ENCODE measurements at places on chromosomes 12 and 14.

- DNase-seq, result no peak
Measured at GRCh38 chr14:78790271-78790670, 620.1 kb downstream of the NRXN3 start.

GRCh38 chr12:24034160-24034559, 84.7 kb upstream of the SOX5 start:
- DNase-seq, result no peak

- DNase-seq, result no peak
Measured at GRCh38 chr14:23023795-23024152, 10.9 kb downstream of the PSMB5 start.

DNA sequence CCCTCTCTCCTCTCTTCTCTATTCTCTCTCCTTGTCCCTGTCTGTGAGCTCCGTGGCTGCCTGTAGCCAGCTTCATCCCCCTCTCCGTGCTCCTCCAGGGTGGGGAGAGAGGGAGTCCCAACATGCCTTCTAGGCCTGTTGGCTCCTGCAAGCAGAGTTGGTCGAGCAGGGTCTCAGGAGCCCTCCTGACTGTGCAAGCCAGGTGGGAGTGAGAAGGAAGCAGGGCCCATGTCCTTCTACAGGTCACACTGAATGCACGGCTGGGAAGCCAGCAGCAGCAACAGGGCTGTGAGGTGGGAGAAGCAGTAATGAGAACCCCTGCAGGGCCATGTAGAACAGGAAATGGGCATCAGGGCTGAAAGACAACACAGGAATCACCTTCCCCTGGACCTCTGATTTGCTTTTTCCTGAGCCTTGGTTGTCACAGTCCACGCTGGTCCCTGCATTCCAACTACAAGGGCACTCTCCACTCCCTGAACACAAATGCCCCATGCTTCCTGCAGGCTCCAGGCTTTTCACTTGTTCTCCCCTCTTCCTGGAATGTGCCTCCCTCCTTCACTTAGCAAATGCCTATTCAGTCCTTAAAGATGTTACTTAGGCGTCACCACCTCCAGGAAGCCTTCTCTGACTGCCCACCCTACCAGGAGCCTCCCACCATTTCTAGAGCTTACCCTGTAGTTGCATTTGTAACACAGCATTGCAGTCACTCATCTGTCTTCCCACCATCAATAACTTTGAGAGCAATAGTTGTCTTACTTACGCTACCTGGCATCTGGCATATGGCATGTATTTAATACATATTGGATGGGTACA, 51.2 kb downstream of the TSPAN11 start:
- no peak for DNase-seq

- DNase-seq, result no peak
Measured at GRCh38 chr14:103782376-103782775, 65.0 kb downstream of the PPP1R13B start.

- DNase-seq, result no peak
Measured at GRCh38 chr14:99751539-99752485, 41.4 kb upstream of the EML1 start.

GRCh38 chr12:71456990-71457389, 17.4 kb downstream of the LGR5 start:
- no peak for DNase-seq

DNA sequence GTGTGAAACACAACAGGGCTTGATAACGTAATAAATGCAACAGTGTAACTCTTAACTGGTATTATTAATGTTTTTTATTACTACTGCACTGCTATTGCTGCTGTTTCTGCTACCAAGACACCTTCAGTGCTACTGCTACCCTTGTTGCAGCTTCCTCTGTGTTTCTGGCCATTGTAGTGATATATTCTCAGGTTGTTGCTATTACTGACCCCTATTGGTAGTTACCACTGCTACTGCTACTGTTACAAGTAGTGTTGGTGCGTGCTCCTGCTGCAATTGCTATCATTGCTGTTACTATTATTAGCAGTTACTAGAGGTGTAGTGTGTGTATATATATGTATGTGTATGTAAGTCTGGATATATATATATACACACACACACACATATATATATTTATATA, 87.2 kb upstream of the PTPRB start:
- DNase-seq, result no peak

DNA sequence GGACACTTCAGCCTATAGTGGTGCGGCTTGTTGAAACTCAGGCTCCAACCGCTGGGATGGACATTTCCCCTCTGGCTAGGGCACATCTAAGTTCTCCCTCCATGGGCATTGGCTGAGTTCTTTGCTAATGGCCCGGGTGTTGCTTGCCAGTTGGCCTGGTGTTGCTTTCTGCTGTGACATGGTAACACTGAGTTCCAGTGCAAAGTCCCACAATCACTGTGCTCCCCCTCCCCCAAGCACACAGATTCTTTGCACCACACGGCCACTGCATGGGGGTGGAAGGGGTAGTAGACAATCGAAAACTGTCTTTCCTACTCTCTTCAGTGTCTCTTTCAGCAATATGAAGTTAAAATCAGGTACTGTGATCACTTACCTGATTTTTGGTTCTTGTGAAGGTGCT, 308.2 kb downstream of the FUT8 start:
- no peak for DNase-seq

DNA sequence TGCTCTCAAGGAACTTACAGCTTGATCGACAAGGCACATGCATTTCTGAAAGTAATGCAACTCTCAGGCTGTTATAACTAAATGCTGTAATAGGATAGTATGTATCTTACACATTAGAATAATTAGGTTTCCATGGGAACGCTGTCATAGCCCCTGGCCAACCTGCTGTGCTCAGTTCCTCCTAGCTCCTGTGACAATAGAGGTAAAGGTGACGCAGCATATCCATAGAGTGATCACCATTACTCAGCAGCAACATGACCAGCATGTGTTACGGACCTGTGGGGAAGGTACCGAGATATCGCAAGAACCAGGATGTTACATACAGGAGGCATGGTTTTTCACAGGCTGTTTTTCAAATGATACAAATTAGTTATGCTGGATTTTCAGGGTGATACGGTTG, 150.7 kb downstream of the CAND1 start:
- no peak for DNase-seq

- no peak for DNase-seq
Measured at GRCh38 chr14:61191733-61192132, 89.4 kb downstream of the TMEM30B start.

Data from stimulated activated CD4-positive, alpha-beta T cell treated with anti-CD3 and anti-CD28 coated beads, Interleukin-1b, Interleukin-23, amount 100 ng/mL, for 1 hour (primary cell).